ENCODE measurements at places on chromosomes 3 and 15. TPM values are rescaled to one million over a fixed set of nuclear protein-coding genes. Genes with fewer than 3 reads are reported as not detected.

The ALG1L2 gene
- 1.7 TPM for polyA plus RNA-seq

The ZNF860 gene
- 0.32 TPM for polyA plus RNA-seq

The CIAO2A gene
- 193 TPM for polyA plus RNA-seq

The HTR3C gene
- polyA plus RNA-seq = not detected

The ISLR2 gene
- polyA plus RNA-seq = 0.13 TPM

The MOBP gene
- not detected for polyA plus RNA-seq

The GOLGA8T gene
- not detected for polyA plus RNA-seq

The IQCF5 gene
- not detected for polyA plus RNA-seq

The PAK6 gene
- 8.2 TPM for polyA plus RNA-seq

The TMEM207 gene
- polyA plus RNA-seq = 1.5 TPM

The SEMA3B gene
- polyA plus RNA-seq = 104 TPM

The MINAR1 gene
- polyA plus RNA-seq = 0.74 TPM

The GHSR gene
- polyA plus RNA-seq = not detected

The HDC gene
- not detected for polyA plus RNA-seq

The AGTR1 gene
- 10.9 TPM for polyA plus RNA-seq

The STRC gene
- polyA plus RNA-seq = 0.47 TPM

The SNTN gene
- polyA plus RNA-seq = not detected

The SATB1 gene
- 10.0 TPM for polyA plus RNA-seq

The CCR5 gene
- not detected for polyA plus RNA-seq

The EPHA6 gene
- polyA plus RNA-seq = 5.0 TPM

All from hepatocyte (in vitro differentiated cells).